ENCODE measurements at places on chromosomes 12 and 14.

GRCh38 chr12:46391630-46392029 is 19.1 kb upstream of the SLC38A2 start:
- no peak for DNase-seq

- DNase-seq = no peak
Measured at GRCh38 chr14:33210311-33210710, 271.6 kb downstream of the NPAS3 start.

- DNase-seq = peak; percentile 39
Measured at GRCh38 chr14:24051789-24052655, at the start of gene CARMIL3. Gene CARMIL3 (plus strand): TSS chr14:24052009. CDS start chr14:24052154, 145 bp downstream.

GRCh38 chr12:8035440-8036010 is 3.0 kb downstream of the FOXJ2 start:
- no peak for DNase-seq

- DNase-seq = no peak
Measured at GRCh38 chr12:68303850-68304249, 28.3 kb downstream of the MDM1 start.

DNA sequence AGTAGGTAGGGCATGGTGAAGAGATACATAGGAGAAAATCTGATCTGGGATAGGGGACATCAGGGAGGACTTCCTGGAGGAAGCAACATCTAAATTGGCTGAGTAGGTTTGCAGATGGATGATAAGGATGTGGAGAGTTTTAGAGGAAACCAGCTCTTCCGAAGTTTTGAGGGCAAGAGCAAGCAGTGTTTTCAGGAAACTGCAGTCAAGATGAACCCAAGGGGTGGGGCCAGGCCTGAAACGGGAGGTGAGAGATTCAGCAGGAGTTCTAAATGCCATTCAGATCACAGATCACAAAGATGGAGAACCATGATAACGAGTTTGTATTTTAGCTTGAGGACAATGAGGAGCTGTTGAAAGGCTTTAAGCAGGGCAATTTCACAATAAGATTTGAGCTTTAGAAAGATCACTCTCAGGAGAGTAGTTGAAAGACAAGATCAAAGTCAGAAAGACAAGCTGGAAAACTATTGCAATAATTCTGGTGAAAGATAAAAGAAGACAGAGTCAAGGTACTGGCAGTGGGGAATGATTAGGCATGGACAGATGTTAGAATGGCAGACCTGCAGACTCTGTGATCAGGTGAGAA is 70.1 kb upstream of the PLXNC1 start:
- DNase-seq = no peak

- DNase-seq = no peak
Measured at GRCh38 chr12:31590642-31591379, at the start of gene DENND5B. Gene DENND5B (minus strand): TSS chr12:31591136. CDS start chr12:31590832, 304 bp downstream.

GRCh38 chr12:120720234-120720986 is 5.2 kb upstream of the ACADS start:
- DNase-seq = no peak

GRCh38 chr14:47365233-47365632 is 310.2 kb downstream of the MDGA2 start:
- DNase-seq = no peak

DNA sequence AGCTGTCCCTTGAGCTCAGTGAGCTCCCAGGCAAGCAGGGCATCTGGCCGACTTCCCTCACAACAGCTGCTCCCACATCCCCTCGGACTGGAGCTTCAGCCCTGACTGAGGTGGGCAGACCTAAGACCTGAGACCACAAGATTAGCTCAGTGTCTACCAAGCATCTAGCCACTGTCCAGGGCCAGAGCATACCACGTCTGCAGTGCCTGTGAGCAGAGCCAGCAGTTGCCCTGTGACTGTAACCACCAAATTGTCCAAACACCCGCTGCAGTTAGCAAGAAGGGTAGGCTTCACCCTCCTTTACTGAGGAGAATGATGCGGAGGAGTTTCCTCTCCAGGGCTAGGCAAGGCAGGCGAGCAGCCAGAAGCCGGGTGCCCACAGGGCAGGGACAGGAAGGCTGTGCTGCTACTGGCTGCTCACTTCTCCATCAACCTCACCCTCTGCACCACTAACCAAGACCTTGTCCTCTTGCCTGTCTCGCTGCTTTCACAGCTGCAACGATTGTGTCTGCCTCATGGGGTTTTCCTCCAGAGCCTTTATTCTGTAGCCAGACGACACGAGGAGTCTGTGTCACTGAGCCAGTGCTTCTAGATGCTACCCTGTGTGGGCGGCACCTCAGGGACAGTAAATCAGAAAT is 53.9 kb downstream of the ANAPC7 start:
- peak; percentile 48 for DNase-seq

Data from stimulated activated CD4-positive, alpha-beta T cell treated with anti-CD3 and anti-CD28 coated beads, Interleukin-2, amount 100 ng/mL, for 4 hours (primary cell).